ENCODE measurements at places on chromosomes 4 and X.
A peak's percentile ranks its signal among the peaks of the same experiment; 100 is the strongest.

GRCh38 chr4:56445699-56446098 is 9.6 kb downstream of the PAICS start:
- peaks cover 98% of the 10 kb centered on the region for H3K36me3 ChIP-seq
- H3K4me3 ChIP-seq, result no peak overlapping the region
- H3K27me3 ChIP-seq, result no peaks in the 10 kb centered on the region
- no peak for DNase-seq

- no peak for DNase-seq
- H3K36me3 ChIP-seq, result no peaks in the 10 kb centered on the region
- no peaks in the 10 kb centered on the region for H3K4me1 ChIP-seq
- H3K27me3 ChIP-seq, result peaks cover 2% of the 10 kb centered on the region
These were observed 211.3 kb upstream of the FAT1 start for GRCh38 chr4:186934841-186935443.

DNA sequence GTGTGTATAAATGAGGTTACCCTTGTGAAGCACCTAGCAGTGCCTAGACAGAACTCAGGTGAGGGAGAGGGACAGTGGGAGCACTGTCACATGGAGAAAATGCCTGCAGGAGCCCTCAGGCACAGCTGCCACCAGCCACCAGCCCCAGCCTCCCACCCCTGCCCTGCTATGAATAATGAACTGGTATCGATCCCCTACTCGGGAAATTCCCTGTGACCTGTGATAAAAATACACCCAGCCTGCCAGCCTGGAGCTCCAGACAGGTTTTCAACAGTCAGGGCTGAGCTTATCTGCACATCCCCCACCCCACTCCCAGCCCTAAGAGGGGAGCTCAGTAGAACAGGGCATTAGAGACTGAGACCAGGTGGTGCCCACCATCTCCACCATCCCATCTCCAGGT is 159.6 kb upstream of the PJA1 start:
- H3K4me3 ChIP-seq, result no peak overlapping the region
- no peaks in the 10 kb centered on the region for H3K27me3 ChIP-seq

- no peaks in the 10 kb centered on the region for H3K4me1 ChIP-seq
- no peak overlapping the region for H3K27ac ChIP-seq
- no peak for DNase-seq
- H3K36me3 ChIP-seq, result no peaks in the 10 kb centered on the region
These were observed 91.5 kb upstream of the SCOC start for GRCh38 chr4:140281828-140282552.

GRCh38 chr4:40619600-40619999 is 10.1 kb downstream of the RBM47 start:
- no peaks in the 10 kb centered on the region for H3K4me1 ChIP-seq
- H3K36me3 ChIP-seq, result no peaks in the 10 kb centered on the region
- no peak for DNase-seq
- no peak overlapping the region for H3K4me3 ChIP-seq
- H3K27me3 ChIP-seq, result peaks cover 12% of the 10 kb centered on the region

DNA sequence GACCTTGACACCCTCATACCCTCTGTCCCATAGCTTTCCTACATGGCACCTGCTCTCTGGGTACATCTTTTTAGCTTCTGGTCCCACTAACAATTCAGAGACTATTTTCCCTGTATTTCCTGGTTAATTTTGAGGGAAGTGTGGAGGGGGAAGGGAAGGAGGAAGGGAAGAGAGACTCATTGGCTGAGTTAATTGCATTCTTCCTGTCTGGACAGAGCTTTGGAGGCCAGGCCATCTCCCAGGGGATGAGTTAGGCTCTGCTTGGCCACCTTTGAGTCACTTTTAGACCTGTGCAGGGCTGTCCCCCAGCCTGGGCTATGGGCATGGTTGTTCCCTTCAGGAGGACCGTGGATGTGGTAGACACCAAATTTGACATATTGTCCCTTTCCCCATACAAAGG is 167.9 kb upstream of the PGRMC2 start:
- no peak overlapping the region for H3K4me3 ChIP-seq
- H3K4me1 ChIP-seq, result no peaks in the 10 kb centered on the region
- no peaks in the 10 kb centered on the region for H3K27me3 ChIP-seq
- H3K27ac ChIP-seq, result no peak overlapping the region
- no peak for DNase-seq
- H3K36me3 ChIP-seq, result no peaks in the 10 kb centered on the region

DNA sequence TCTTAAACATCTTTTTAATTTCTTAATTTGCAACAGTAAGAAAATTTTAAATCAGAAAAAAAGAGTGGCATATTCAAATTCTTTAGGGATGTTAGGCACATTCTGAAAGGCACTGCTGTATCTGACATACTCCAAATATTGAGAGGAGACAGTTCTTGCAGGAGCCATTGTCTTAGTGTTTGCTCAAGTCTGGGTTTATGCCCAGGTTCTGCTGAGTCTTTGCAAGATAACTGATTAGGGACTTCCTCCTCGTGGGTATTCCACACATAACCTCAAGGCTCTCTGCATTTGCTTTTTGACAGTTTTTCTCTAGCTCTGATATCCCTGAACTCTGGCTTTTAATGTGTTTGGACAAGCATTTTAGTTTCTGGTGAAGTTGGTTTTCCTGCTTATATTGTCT is 52.6 kb downstream of the RPS3A start:
- H3K4me3 ChIP-seq, result no peak overlapping the region
- no peaks in the 10 kb centered on the region for H3K4me1 ChIP-seq
- H3K27me3 ChIP-seq, result 0 out of 3 replicates have a peak, but pooled peaks cover 3% of the 10 kb centered on the region

GRCh38 chr4:106329041-106329618 is 12.8 kb downstream of the AIMP1 start:
- no peaks in the 10 kb centered on the region for H3K27me3 ChIP-seq
- H3K4me3 ChIP-seq, result no peak overlapping the region
- DNase-seq, result peak; percentile 27
- peaks cover 90% of the 10 kb centered on the region for H3K36me3 ChIP-seq
- H3K27ac ChIP-seq, result no peak overlapping the region
- no peaks in the 10 kb centered on the region for H3K4me1 ChIP-seq

DNA sequence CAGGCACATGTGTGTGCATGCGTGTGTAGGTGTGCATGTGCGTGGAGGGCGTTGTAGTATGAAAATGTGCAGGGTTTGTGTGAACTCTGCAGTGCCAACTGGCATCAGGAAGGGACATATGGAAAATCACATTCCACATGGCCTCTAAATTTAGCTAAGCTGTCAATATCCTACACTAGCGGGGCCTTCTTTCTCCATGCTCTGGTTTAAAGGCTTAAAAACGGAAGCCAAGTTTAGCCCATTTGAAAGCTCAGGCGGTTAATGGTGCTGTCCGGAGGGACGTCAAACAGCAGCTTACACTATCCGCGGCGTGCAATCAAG is 144.1 kb upstream of the NOCT start:
- no peak overlapping the region for H3K27ac ChIP-seq
- DNase-seq, result no peak
- peaks cover 17% of the 10 kb centered on the region for H3K27me3 ChIP-seq
- H3K4me1 ChIP-seq, result no peaks in the 10 kb centered on the region
- H3K4me3 ChIP-seq, result no peak overlapping the region

GRCh38 chrX:77087529-77088169 is 359.5 kb upstream of the FGF16 start:
- no peaks in the 10 kb centered on the region for H3K4me1 ChIP-seq
- H3K4me3 ChIP-seq, result no peak overlapping the region
- DNase-seq, result no peak
- H3K27ac ChIP-seq, result no peak overlapping the region
- H3K27me3 ChIP-seq, result no peaks in the 10 kb centered on the region
- no peaks in the 10 kb centered on the region for H3K36me3 ChIP-seq

- no peak for DNase-seq
- H3K4me1 ChIP-seq, result no peaks in the 10 kb centered on the region
- no peak overlapping the region for H3K4me3 ChIP-seq
- H3K36me3 ChIP-seq, result no peaks in the 10 kb centered on the region
- no peak overlapping the region for H3K27ac ChIP-seq
These were observed 1005.5 kb upstream of the GRID2 start for GRCh38 chr4:91298156-91298700.

DNA sequence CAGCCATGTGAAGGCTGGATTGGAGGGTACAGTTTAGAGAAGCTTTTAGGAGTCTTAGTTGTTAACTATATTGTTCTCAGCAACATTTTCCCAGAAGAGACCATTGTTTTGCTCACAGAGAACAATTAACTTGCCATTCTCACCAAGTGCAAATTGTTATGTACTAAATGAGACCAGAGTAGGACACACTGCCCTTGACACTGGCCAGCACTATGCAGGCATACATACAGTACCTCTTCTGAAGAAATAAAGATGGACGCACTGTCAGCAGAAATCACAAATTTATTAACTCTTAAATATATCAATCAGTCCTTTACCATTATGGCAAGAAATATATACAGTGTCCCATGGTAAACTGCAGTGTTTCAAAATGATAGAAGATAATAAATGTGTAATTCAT is 309.4 kb downstream of the CAMK2D start:
- H3K27ac ChIP-seq, result no peak overlapping the region
- H3K27me3 ChIP-seq, result no peaks in the 10 kb centered on the region
- H3K4me3 ChIP-seq, result no peak overlapping the region
- no peaks in the 10 kb centered on the region for H3K4me1 ChIP-seq
- DNase-seq, result no peak

- no peak overlapping the region for H3K4me3 ChIP-seq
- H3K4me1 ChIP-seq, result no peaks in the 10 kb centered on the region
- peak; percentile 29 for DNase-seq
- no peaks in the 10 kb centered on the region for H3K36me3 ChIP-seq
- peaks cover 8% of the 10 kb centered on the region for H3K27me3 ChIP-seq
- no peak overlapping the region for H3K27ac ChIP-seq
These were observed 14.8 kb upstream of the TRIM60 start for GRCh38 chr4:165016971-165017370.

GRCh38 chr4:24980064-24980690 is 50.6 kb downstream of the LGI2 start:
- no peaks in the 10 kb centered on the region for H3K27me3 ChIP-seq
- H3K4me3 ChIP-seq, result no peak overlapping the region
- H3K4me1 ChIP-seq, result no peaks in the 10 kb centered on the region
- peak; percentile 69 for DNase-seq
- no peaks in the 10 kb centered on the region for H3K36me3 ChIP-seq
- no peak overlapping the region for H3K27ac ChIP-seq

GRCh38 chr4:143127621-143128020 is 57.1 kb upstream of the USP38 start:
- H3K27ac ChIP-seq, result no peak overlapping the region
- H3K4me1 ChIP-seq, result no peaks in the 10 kb centered on the region
- no peak overlapping the region for H3K4me3 ChIP-seq
- H3K36me3 ChIP-seq, result no peaks in the 10 kb centered on the region
- H3K27me3 ChIP-seq, result no peaks in the 10 kb centered on the region

DNA sequence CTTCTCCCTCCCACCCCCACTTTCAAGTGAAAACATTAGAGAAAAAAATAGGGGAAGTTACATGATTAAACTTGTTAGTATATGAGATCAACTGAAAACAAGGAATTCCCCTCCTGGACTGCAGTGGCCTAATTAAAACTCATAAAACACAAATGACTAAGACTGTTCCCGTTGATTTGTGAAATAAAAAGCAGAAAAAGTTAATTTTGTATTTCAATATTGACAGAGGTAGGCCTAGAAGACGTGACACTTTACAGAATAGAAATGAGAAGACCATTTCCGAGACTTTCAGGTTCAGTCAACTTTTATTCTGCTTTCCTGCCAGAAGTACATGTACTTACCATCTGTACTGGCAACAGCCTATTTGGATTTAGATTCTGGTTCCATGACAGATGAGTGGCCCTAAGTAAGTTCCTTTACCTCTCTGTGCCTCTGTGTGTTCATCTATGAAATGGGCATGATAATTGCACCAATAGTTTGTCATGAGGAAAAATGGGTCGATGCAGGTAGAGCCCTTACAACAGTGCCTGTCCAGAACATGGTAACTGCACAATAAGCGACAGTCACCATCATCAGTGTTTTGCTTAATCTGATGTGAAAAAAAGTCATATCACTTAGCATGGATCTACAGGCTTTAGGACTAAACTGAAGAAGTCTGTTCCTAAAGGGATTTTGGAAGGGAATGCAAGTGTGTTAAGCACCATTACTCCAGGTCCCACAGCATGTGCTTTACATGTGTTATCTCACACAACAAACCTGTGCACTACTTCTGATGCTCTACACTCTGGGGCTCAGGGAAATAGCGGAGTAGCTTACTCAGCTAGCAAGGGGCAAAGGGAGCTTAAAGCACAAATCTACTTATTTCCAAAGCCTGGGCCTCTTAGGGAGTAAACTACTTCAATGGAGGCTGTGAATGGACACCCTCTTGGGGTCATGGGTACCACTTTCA is 562.3 kb upstream of the DIPK2B start:
- no peaks in the 10 kb centered on the region for H3K27me3 ChIP-seq
- H3K4me3 ChIP-seq, result no peak overlapping the region
- no peak overlapping the region for H3K27ac ChIP-seq
- H3K36me3 ChIP-seq, result no peaks in the 10 kb centered on the region
